ENCODE measurements at places on chromosomes 3 and 15. TPM values are rescaled to one million over a fixed set of nuclear protein-coding genes. Genes with fewer than 3 reads are reported as not detected.

The MASP1 gene
- total RNA-seq: 1.0 TPM

The TGM5 gene
- 61.6 TPM for total RNA-seq

The TMEM40 gene
- 47.7 TPM for total RNA-seq

The ARIH2 gene
- 60.1 TPM for total RNA-seq

The C3orf85 gene
- not detected for total RNA-seq

The ACAD9 gene
- total RNA-seq: 164 TPM

The REC114 gene
- total RNA-seq: not detected

The SLC9A9 gene
- 32.6 TPM for total RNA-seq

The RBMS3 gene
- 8.2 TPM for total RNA-seq

DNA sequence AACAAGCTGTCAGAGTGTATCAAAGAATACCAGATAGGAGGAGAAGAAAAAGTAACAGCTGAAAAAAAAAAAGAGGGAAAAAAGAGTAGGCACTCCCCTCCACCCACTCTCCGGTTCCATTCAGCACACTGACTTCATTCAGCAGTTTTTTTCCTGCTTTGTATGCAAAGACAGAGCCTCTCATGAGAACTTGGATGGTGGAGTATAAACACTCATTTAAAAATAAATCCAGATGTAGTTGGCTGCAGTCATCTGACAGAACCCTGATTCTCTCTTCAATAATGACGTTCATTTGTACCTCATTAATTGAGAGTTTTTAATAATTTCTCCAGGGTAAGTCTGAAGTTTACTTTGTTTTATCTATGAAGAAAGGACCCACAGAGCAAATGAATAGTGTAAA is 81.0 kb downstream of the TMEM108 start:
- DNase-seq: no peak
- H3K36me3 ChIP-seq: no peaks in the 10 kb centered on the region
- H3K4me3 ChIP-seq: no peak overlapping the region
- H3K27ac ChIP-seq: no peak overlapping the region
- H3K4me1 ChIP-seq: no peaks in the 10 kb centered on the region

- H3K27ac ChIP-seq: no peak overlapping the region
- DNase-seq: no peak
- H3K4me1 ChIP-seq: no peaks in the 10 kb centered on the region
- no peaks in the 10 kb centered on the region for H3K36me3 ChIP-seq
- no peak overlapping the region for H3K4me3 ChIP-seq
These were observed 44.7 kb upstream of the NR2F2 start for GRCh38 chr15:96285729-96286254.

DNA sequence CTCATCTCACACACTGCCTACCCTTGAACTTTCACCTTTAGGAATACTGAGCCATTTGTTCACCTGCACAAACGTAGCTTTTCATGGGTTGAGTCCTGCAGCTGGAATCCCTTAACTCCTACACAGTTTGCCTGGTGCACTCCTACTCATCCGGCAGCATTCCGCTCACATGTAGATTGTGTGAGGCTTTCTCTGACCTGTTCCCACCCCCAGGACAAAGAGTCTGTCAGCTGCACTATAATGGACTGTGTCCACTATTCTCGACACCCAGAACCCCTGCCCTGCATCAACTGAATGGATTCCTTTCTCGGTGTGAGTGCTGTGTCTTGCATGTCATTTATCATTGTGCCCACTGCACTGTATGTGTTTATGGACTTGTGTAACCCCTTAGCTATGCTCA is 54.9 kb downstream of the EPHB3 start:
- no peak overlapping the region for H3K4me3 ChIP-seq
- peaks cover 16% of the 10 kb centered on the region for H3K4me1 ChIP-seq
- no peak overlapping the region for H3K27ac ChIP-seq
- no peaks in the 10 kb centered on the region for H3K27me3 ChIP-seq
- H3K36me3 ChIP-seq: no peaks in the 10 kb centered on the region
- no peak for DNase-seq

DNA sequence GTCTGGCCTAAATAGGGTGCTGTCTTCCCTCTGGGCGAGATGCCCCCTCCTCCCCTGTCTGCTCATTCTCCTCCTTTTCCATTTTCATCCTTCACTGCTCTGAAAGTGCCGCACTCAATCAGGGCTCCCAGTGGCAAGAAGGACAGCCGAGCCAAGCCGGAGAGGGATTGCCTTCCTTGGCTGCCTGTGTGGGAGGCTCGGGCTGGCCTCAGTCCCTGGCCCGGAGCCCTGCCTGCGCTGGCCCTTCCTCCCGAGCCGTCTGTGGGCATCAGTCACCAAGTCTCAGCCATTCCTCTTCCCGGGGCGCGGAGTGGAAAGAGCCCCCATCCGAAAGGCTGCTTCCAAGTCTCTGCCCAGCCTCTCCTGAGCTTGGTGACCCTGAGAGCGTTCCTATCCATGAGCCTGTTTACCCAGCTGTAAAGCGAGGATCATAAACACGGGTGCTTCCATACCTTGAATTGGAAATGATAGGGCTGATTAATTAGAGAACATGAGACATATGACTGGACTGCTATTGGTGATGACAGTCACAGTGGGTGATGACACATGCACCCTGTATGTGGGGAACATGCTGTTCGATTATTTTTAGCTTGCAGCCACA is 59.1 kb upstream of the TLE3 start:
- H3K4me3 ChIP-seq: no peak overlapping the region
- peaks cover 15% of the 10 kb centered on the region for H3K4me1 ChIP-seq
- H3K27ac ChIP-seq: no peak overlapping the region
- H3K27me3 ChIP-seq: no peaks in the 10 kb centered on the region
- no peaks in the 10 kb centered on the region for H3K36me3 ChIP-seq
- DNase-seq: no peak

- H3K4me1 ChIP-seq: no peaks in the 10 kb centered on the region
- no peak overlapping the region for H3K4me3 ChIP-seq
- no peak overlapping the region for H3K27ac ChIP-seq
- H3K27me3 ChIP-seq: no peaks in the 10 kb centered on the region
- no peaks in the 10 kb centered on the region for H3K36me3 ChIP-seq
These were observed 141.8 kb upstream of the NECTIN3 start for GRCh38 chr3:110929816-110930215.

- H3K4me1 ChIP-seq: peaks cover 27% of the 10 kb centered on the region
- no peak for DNase-seq
- no peaks in the 10 kb centered on the region for H3K36me3 ChIP-seq
- no peaks in the 10 kb centered on the region for H3K27me3 ChIP-seq
These were observed 34.1 kb downstream of the AKAP13 start for GRCh38 chr15:85414495-85414894.

DNA sequence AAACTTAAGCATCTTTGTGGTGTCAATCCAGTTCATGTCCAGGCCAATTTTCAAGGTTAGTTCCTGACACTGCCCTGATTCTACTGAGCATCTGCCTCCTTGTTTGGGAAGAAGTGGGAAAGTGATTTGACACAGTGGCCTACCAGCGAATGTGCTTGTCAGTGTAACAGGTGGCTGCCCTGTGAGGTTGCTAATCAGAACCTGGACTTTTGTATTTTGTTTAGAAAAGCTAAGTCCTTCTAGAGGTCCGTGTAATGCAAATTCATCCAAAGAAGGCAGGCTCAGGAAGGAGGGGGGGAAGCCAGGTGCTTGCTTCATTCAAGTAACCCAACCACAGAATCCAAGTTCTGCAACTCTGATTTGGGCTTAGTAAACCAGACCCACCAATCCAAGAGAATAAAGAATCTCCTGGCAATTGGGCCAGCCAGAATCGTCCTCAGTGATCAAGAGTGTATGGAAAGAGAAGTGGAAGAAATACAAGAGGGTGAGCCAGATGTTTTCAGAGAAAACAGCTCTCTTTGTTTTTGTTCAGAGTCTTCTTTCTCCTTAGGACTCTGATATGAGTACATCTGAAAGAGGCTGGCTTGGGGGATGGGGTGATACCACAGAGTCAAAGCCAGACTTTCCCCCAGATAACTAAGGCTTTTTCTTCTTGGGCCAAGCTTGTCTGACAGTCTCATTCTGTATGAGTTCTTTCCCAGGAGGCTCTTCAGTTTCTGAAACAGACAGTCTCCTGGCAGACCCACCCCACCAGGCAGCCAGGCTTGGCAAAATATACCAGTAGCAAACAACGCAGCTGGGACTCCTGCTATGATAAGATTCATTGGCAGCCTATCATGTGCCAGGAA is 508.9 kb upstream of the TBL1XR1 start:
- no peaks in the 10 kb centered on the region for H3K36me3 ChIP-seq
- H3K4me3 ChIP-seq: no peak overlapping the region
- DNase-seq: no peak
- H3K27ac ChIP-seq: no peak overlapping the region
- H3K27me3 ChIP-seq: no peaks in the 10 kb centered on the region

GRCh38 chr3:154972951-154973350 is 107.2 kb upstream of the MME start:
- no peaks in the 10 kb centered on the region for H3K27me3 ChIP-seq
- no peak for DNase-seq
- no peak overlapping the region for H3K4me3 ChIP-seq
- no peak overlapping the region for H3K27ac ChIP-seq
- no peaks in the 10 kb centered on the region for H3K4me1 ChIP-seq

- no peak overlapping the region for H3K4me3 ChIP-seq
- no peak for DNase-seq
- H3K27me3 ChIP-seq: no peaks in the 10 kb centered on the region
- peaks cover 4% of the 10 kb centered on the region for H3K36me3 ChIP-seq
- H3K4me1 ChIP-seq: peaks cover 29% of the 10 kb centered on the region
- no peak overlapping the region for H3K27ac ChIP-seq
These were observed 14.8 kb downstream of the SKIL start for GRCh38 chr3:170372190-170372879.

DNA sequence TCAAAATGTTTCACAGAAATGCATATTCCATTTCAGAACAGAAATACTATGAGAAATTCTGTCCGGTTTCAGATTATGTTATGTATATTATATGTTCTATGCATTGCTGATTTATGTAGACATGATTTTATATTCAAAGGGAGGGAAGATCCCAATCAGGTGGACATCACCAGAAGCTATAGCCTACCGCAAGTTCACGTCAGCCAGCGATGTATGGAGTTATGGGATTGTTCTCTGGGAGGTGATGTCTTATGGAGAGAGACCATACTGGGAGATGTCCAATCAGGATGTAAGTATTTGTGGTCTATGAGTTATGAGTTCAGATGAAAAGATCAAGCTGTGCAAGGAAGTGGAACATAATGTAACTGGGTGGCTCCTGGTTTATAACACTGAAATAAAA is 341.7 kb downstream of the EPHA3 start:
- H3K27me3 ChIP-seq: no peaks in the 10 kb centered on the region
- no peak for DNase-seq
- H3K4me3 ChIP-seq: no peak overlapping the region
- H3K27ac ChIP-seq: no peak overlapping the region
- no peaks in the 10 kb centered on the region for H3K4me1 ChIP-seq

DNA sequence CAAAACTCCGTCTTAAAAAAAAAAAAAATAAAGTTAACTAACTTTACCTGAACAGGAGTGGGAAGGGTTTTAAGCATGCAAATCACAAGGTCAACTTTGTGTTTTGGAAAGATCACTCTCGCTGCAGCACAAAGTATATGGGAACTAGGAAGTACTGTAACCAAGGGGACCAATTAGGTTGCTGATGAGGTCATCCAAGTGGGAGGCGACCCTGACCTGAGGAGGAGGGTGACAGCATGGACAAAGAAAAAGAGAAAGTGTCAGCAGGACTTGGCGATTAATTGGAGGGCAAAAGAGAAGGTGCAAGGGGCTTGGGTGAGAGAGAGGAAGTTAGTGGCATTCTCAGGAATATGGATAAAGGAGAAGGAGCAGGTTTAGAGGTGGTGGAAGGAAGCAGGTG is 89.5 kb upstream of the ZBED2 start:
- H3K27me3 ChIP-seq: no peaks in the 10 kb centered on the region
- H3K4me1 ChIP-seq: no peaks in the 10 kb centered on the region
- no peak overlapping the region for H3K27ac ChIP-seq
- no peaks in the 10 kb centered on the region for H3K36me3 ChIP-seq
- no peak overlapping the region for H3K4me3 ChIP-seq
- DNase-seq: no peak

GRCh38 chr15:92402751-92403150 is 9.1 kb downstream of the ST8SIA2 start:
- peaks cover 45% of the 10 kb centered on the region for H3K27me3 ChIP-seq
- H3K4me3 ChIP-seq: no peak overlapping the region
- DNase-seq: no peak
- no peak overlapping the region for H3K27ac ChIP-seq

- no peak overlapping the region for H3K4me3 ChIP-seq
- H3K27me3 ChIP-seq: no peaks in the 10 kb centered on the region
- no peak for DNase-seq
- H3K36me3 ChIP-seq: no peaks in the 10 kb centered on the region
- no peaks in the 10 kb centered on the region for H3K4me1 ChIP-seq
These were observed 362.4 kb downstream of the CGGBP1 start for GRCh38 chr3:87696124-87697013.

DNA sequence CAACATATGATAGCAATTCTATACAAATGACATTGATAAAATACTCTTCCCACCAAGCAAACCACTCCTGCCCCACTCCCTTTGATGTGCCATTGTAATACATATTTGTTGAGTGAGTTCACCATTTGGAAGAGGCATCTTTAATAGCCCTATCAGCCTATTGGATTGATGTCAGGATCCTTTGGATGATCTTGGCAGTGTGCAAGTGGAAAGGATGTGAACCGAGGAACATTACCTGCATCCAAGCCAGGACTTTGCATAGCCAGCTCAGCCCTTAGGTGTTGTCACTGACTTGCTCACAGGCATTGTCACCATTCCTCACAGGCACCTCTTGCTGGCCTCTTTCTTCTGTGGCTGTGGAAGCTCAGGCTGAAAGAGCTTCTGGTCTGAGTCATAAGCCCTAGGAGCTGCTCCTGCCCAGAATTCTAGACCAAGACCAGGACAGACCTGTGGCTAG is 16.5 kb upstream of the TIMP4 start:
- H3K4me3 ChIP-seq: no peak overlapping the region
- H3K27me3 ChIP-seq: no peaks in the 10 kb centered on the region
- no peaks in the 10 kb centered on the region for H3K4me1 ChIP-seq

- no peak for DNase-seq
- no peaks in the 10 kb centered on the region for H3K27me3 ChIP-seq
- no peaks in the 10 kb centered on the region for H3K4me1 ChIP-seq
- no peak overlapping the region for H3K4me3 ChIP-seq
- H3K36me3 ChIP-seq: no peaks in the 10 kb centered on the region
These were observed 47.3 kb downstream of the PTPRG start for GRCh38 chr3:61608711-61609110.

GRCh38 chr3:88997260-88997659 is 110.2 kb upstream of the EPHA3 start:
- no peak overlapping the region for H3K27ac ChIP-seq
- no peaks in the 10 kb centered on the region for H3K27me3 ChIP-seq
- no peaks in the 10 kb centered on the region for H3K4me1 ChIP-seq
- no peak for DNase-seq

DNA sequence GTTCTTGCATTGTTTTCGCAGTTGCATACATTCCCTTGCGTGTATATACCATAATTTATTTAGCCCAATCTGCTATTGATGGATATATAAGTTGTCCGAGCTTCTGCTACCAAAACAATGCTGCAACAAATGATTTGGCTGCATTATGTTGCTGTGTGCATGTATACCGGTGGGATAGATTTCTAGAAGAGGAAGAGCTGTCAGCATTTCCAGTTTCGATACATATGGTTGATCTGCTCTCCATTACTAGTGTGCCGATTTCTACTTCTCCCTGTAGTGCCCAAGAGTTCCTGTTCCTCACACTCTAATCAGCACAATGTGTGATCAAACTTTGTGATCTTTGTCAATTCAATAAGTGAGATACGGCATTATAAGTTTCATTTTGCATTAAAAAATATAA is 92.8 kb upstream of the NMNAT3 start:
- no peak overlapping the region for H3K4me3 ChIP-seq
- H3K4me1 ChIP-seq: no peaks in the 10 kb centered on the region
- DNase-seq: no peak
- H3K36me3 ChIP-seq: no peaks in the 10 kb centered on the region
- H3K27ac ChIP-seq: no peak overlapping the region
